ENCODE measurements at places on chromosomes 5 and 9.

DNA sequence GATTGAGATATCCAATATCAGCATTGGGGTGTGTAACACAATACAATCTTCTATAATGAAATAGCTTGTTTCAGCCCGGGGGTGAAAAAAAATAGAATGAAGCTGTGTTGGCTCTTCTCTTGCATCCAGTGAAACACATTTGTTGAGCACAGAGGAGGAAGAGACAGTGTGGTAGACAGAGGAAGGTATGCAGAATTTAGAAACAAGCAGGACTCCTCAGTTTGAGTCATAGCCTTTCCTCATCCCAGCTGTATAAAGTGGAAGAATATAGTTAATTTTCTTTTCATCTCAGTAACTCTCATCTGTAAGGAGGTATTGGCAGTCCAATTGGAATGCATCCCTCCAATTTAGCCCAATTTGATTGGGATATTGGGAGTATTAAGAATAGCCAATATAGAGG, 302.2 kb upstream of the VLDLR start:
- no peak for DNase-seq

- no peak for DNase-seq
Observed at GRCh38 chr9:86186696-86187095, 72.8 kb downstream of the C9orf153 start.

GRCh38 chr9:27499451-27499850, 24.6 kb upstream of the IFNK start:
- no peak for DNase-seq

DNA sequence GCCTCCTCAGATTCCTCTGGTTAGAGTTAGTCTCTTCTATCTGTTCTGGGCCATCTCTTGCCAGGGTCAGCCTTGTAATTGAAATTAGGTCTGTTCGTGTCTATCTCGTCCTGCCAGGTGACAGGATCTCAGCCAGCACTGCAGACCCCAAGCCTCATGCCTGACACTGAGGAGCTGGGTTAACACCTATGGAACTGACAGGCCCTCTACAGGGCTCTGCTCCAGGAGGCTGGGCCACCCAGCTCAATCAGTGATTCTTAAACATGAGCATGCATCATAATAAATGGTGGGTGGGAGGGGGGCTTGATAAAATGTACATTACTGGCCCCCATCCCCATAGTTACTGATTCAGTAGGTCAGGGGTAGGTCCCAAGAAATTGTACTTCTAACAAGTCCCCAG, 103.4 kb downstream of the PSD2 start:
- DNase-seq: no peak

- DNase-seq: no peak
Observed at GRCh38 chr5:180790020-180790419, 12.6 kb downstream of the MGAT1 start.

DNA sequence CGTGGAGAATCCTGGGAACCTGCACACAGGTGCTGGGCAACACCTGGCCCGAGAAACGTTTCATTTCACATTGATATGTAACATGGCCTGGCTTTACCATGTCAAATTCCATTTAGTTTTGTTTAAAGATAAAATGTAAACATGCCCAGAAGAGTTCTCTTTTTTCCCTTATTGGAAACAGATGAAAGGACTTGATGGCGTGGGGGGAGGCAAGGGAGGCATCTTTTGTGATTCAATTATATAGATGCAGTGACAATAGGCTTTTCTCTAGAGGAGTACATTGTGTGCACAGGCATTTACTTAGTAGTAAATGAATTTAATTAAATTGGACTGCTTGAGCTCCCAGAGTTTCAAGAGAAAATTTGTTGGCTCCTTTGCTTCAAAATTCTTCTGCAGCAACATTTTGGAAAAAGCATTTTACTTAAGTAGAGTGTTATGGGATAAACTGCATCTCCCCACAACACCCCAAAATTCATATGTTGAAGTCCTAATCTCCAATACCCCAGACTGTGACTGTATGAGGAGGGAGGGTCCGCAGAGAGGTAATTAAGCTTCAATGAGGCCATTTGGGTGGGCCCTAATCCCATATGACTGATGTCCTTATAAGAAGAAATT, 254.3 kb upstream of the NFIL3 start:
- DNase-seq: no peak

DNA sequence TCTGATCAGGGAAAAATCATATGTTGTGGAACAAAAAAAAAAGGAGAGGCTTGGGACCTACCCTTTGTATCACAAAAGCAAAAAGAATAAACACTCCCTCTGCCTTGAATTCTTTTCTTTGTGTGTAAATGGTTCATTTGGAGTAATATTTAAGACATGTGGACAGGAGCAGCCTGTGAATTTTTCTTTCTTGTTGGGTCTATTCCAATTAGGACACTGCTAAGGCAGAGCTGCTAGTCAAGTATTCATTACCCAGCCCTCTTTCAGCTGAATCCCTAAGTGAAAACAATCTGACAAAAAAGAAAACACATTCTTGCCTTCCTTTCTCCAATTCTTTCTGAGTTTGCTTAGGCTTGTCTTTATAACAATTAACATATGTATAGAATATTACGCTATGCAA, 330.0 kb downstream of the EBF1 start:
- DNase-seq: no peak

GRCh38 chr5:165108809-165109208, 1603.4 kb downstream of the MAT2B start:
- DNase-seq: no peak

GRCh38 chr5:162484986-162485385, 417.4 kb downstream of the GABRG2 start:
- DNase-seq: no peak
